ENCODE measurements at places on chromosomes 5 and 9.

DNA sequence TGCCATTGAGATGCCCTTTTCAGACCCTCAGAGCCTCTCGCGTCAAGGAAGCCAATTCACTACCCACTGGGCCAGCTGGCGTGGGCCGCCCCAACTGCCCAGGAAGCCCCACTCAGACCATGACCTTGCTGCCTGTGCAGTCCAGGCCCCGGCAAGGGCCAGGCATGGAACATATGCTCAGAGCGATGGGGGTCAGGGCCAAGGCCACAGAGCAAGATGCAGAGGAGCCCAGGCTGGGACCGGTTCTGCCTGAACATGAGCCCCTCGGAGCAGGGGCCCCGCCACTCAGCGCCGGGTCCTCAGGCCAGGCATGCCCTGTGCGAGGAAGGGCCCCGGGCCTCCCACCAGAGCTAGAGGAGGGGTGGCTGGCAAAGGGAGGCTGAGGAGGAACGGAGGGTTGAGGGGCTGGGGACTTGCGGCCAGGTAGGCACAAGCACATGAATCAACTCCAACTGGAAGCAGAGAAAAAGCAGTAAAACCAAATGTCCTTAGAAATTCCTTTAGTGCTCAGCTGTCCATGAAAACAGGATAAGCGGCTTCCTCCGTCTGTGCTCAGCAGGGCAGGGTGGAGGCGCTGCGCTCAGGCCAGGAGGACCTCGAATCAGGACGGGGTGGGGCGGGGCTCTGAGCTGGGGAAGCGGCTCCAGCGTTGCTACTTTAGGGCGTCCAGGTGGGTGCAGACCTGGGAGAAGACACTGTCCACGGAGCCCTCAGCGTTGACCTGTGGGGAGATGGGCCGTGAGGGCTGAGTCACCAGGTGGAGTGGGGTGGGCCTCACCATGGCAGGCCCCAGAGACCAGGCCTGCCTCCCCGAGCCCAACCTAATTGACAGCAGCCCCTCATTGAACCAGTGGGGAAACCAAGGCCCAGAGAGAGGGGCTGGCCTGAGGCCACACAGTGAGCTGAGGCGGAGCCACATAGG, 9.9 kb downstream of the AK1 start:
- DNase-seq: no peak

DNA sequence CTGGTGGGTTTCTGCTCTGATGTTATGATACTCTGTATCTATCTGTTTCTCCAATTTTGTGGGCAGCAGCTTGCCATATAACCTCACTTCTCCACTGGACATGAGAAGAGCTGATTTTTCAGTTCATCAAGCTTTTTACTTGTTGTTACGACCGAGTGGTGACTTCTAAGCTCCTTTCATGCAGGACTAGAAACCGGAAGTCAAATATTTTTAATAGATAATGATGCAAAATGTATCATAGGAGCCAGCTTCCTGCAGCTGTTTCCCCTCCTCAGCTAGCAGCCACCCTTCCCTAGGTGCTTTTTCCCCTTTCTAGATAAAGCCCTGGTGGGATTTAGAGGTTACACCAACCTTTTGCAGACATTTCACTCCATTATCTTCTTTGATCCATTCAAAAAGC, 17.0 kb upstream of the ADAM19 start:
- DNase-seq: no peak

DNA sequence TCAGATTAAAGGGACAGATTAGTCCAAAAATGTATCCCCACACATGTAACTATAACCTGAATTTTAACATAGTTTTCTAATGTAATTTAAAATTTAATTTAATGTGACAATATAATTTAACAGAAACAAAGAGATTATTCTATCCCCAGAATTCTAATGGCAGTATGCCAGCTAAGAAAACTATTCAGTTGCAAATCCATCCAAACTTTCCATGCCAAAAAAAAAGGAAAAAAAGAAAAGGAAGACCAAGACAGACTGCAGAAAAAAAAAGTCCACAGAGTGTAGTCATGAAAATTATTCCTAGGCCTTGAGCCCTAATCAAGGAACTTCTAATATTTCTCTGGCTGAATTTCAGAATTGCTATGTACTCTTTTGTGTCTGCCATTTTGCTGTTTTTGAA, 217.6 kb downstream of the CDH18 start:
- DNase-seq: no peak

GRCh38 chr5:144125163-144125726, 45.2 kb downstream of the YIPF5 start:
- DNase-seq: no peak

DNA sequence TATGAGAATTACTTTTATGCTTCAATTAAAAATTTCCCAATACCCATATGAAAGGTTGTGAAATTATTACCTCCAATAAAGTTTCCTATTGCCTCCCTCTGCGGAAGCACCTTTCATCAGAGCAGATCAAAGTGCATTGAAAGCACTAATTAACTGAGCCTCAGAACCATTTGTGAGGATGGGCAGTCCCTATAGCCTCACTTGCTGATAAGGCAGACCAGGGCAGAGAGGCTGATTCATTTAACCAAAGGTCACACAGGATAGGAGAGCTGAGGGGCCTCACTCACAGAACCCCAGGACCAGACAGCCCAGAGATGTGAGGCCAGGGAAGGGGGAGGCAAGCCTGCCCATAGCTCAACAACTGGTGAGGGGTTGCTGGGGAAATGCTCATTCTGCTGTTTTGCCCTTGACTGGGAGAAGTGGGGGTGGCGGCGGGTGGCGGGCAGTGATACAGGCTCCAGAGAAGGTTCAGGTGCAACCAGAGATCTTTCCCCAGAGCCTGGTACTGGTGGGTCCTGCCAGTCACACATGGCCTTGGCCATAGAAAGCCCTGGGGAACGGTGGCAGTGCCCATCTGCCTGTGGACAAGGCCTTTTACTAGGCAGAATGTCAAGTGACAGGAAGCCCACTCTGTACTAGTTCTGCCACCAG, 57.9 kb downstream of the MACROH2A1 start:
- DNase-seq: no peak

DNA sequence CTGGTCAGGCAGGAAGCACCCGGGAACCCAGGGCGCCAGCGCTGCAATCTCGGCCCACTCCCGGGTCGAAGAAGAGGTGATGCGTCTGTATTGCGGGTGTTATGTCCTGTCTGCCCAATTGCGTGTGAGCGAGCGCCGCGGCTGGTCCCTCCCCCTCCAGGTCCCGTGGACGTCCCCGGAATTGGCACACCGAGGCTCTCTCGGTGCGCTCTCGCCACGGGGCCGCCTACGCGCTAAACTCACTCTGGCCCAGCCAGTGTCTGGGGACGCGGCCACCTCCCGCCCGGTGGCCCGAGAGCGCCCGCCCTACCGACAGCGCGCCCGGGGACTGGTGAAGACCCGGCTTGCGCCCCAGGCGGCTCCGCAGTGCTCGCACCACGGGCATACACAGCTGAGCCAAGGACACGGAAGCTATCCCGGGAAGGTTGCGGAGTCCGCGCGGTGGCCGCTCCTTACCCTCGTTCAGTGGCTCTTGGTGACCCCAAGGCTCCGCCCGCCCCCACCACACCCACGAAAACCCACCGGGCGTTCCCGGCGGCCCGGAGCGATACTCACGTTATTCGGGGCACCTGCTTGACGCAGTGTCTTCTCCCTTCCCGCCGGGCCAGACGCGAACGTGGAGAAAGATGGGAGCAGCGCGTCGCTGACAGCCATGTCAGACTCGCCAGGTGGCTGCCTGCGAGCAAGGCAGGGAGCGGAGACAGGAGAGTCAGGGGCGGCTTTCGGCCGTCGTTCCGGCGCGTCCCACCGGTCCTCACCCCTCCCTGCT, 1.0 kb downstream of the KLF4 start:
- no peak for DNase-seq

DNA sequence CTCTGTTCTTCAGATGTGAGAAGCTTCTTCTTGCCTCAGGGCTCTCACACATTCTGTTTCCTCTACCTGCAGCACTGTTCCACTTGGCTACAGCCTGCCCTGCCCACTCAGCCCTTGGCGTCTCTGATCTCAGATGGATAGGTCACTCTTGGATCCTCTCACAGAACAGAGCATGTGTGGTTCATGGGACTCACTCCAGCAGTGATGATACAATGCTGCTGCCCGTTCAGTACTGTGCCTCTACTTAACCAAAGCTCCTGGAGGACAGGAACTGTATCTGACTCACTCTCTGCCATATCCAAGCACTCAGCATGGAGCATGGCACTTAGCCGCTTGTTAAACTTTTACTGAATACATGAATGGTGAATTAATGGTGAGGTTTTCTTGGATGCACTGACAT, 3.4 kb upstream of the SPINK4 start:
- DNase-seq: no peak

DNA sequence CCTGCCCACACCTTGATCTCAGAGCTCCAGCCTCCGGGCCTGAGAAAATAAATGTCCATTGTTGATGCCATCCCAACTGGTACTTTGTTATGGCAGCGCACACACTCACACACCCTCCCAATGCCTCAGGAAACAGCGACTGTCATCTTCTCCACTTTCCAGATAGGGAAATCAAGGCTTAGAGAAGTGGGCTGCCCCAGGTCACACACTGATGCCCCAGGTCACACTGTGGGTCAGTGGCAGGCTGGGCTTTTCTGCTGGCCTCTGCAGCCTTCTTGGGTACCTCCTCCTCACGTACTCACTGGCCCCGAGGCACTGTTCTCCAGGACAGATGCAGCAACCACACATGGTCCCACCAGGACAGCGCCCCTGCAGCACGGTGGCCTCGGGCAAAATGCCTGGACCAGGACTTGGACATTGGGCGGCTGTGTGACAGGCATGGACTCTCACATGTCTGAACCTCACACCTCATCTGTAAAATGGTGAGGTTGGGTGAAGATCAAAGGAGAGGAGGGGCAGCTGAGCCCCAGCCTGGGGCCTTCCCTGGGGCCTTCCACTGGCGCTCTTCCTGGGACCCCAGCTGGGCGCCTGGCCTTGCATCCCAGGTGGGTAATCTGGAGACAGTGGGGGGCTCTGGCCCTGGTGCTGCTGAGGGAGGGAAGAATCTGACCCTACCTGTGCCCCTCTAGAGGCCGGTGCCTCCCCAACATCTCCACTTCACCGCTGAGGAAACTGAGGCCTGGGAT, 156.0 kb downstream of the COL23A1 start:
- no peak for DNase-seq

GRCh38 chr5:131109540-131110255, 55.4 kb downstream of the HINT1 start:
- no peak for DNase-seq

- DNase-seq: no peak
These were observed 74.3 kb downstream of the GPR21 start for GRCh38 chr9:123107639-123108285.

GRCh38 chr5:120088412-120088811, 375.7 kb upstream of the PRR16 start:
- no peak for DNase-seq

GRCh38 chr5:180642181-180642775, 7.1 kb downstream of the FLT4 start:
- no peak for DNase-seq

DNA sequence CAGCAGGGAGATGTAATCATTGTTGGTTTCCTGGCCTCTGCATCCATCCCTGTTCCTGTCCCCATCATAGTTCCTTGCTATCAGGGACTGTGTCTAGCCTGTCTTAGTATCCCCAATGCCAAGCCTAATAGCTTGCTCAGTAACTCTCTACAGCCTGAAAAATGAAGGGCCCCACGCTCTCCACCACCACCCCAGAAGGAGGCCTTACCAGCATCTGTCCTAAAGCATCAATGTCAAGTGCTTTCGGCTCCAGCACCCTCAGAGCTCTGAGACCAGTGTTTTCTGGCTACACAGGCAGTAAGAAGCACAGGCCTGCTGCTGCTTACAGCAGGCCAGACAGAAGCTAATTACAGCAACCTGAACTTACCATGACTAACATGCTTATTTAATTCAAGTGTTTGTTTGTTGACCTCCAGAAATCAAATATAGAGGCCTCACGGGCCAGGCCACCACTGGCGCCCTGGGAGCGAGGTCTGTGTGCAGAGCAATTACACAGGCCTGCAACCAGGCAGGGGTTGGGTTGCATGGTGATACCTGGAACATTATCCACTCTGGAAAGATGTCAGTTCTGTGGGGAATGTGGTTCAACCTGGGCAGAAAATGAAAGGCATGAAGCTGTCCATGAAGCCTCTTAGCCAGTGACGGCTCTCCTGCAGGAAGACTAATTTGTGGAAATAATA, 124.3 kb downstream of the SLC1A3 start:
- no peak for DNase-seq

GRCh38 chr9:121026260-121026691, 23.8 kb downstream of the C5 start:
- no peak for DNase-seq
